ENCODE measurements at places on chromosomes 11 and 22. TPM values are rescaled to one million over a fixed set of nuclear protein-coding genes. Genes with fewer than 3 reads are reported as not detected.

Gene PDGFB
- 14.6 TPM for total RNA-seq

Gene DERL3
- total RNA-seq: 6.2 TPM

Gene SLC43A3
- 39.5 TPM for total RNA-seq

Gene FAM83F
- 12.1 TPM for total RNA-seq

DNA sequence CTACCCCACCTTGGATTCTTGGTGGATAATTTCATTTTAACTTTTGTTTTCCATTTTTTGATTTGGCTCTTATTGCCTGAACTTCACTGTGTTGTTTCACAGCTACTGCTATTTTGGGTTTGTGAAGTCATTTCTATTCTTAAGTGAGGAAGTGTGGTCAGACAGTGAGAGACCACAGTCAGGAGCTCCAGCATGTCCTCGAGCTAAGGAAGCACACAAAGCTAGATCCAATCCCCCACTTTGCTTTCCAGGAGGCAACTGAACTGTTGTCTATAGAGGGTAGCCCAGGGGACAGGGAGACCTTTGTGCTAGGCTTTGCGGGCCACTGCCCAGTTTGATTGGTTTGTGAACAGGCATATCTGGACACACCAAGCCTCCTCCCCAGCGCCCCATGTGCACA, 251.8 kb upstream of the KIRREL3 start:
- no peak for DNase-seq

DNA sequence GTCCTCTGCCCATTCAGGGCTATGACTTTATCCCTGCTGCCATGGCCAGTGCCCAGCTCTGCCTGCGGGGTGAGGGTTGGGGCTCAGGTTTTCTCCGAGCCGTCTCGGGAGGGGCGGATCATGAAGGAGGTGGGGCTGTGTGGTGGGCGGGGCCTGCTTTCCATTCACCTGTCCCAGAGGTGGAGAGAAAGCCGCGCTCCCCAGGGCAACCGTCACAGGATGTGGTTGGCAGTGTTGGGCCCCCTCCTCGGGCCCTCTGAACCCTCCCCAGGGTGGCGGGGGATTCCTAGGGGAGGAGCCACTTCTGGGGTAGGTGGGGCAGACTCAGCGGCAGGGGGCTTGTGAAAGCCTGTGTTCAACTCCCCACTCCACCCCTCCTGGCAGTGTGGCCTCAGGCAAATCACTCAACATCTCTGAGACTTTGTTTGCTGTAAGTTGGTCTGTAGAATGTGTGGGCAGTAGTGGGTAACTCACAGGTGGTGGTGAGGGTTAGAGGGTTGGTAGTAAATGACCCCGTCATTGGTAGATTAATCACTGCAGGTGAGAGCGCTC, 50.3 kb downstream of the CD6 start:
- DNase-seq: peak; percentile 72

DNA sequence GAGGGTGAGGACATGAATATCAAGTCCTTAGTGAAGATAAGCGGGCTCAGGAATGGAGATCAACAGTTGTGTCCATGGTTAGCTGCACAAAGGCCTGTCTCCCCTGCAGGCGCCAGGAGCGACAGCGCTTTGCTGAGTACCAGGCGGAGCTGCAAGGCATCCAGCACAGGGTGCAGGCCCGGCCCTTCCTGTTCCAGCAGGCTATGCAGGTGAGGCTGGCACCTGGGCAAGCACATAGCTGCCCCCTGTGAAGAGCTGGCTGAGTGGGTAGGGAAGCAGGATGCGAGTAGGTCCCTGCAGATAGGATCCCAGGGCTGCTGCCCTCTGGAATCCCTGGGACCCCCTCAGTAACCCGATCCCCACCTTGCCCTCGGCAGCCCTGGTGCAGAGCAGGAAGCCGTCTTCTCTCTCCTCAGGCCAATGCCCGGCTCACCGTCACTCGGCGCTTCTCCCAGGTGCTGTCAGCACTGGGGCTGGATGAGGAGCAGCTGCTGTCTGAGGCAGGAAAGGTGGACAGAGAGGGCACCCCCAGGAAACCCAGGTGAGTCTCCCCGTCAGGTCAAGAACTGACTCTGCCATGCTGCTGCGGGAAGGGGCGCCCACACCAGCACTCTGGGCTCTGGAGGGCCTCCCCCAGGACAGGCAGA, 2.6 kb upstream of the SART1 start:
- no peak for DNase-seq

DNA sequence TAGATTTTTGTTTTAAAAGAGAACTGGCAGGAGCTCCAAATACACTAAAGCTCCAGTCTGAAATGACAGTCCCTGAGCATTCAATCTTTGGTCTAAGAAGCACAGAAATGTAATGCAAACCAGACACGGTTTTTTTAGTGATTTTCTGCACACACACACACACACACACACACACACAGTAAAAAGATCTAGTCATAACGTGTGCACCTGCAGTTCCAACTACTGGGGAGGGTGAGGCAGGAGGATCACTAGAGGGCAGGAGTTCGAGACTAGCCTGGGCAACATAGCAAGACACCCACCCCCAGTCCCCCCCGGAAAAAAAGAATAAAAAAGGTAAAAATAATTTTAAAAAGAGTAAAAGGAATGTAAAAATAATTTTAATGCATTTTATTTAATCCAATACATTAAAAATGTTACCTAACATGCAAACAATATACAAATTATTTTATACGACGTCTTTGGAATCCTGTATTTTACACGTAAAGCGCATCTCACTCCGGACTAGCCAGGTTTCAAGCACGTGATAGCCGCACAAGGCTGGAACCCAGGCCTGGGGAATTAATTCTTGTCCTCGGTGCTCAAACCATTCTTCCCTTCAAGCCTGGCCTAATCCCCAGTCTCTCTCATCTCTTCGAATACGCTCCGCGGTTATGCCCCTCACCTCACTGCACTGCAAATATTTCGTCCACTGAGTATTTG, 762 bp upstream of the TBC1D22A start:
- no peak for DNase-seq

DNA sequence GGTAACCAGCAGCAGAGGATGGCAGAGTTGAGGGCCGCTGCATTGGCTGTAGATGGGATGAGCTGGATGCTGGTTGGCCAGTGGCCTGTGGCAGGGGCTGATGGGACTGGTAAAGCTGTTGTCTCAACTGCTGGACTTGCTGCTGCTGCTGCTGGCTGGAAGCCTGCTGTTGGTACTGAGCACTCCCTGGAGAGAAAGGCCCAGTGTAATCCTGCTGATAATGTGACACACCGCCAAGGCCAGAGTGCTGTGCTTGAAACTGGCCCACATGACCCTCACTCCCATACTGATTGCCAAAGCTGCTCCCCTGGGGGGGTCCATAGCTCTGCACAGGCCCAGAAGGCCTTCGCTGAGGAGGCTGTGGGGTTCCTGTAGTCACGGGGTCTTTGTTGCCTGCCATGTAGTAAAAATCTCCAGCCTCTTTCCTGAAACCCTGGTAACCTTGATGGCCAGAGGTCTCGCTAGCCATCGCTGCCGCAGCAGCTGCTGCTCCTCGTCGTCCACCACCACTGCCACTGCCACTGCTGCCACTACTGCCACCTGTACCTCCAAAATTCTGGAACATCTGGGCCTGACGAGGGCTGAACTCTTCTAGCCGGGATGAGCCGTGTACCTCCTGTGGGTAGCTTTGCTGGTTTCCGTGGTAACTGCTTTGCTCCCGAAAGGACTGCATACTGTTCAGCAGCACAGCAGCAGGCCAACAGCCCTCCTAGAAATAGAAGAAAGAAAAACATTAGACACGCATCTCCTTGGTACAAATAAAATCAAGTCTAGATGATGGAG, 55.6 kb downstream of the TCF20 start:
- DNase-seq: no peak

GRCh38 chr11:73379189-73379880, 3.1 kb downstream of the RELT start:
- DNase-seq: peak; percentile 80

Data from mucosa of gallbladder (tissue), 1 donor.